ENCODE measurements at places on chromosomes 12 and 14.

DNA sequence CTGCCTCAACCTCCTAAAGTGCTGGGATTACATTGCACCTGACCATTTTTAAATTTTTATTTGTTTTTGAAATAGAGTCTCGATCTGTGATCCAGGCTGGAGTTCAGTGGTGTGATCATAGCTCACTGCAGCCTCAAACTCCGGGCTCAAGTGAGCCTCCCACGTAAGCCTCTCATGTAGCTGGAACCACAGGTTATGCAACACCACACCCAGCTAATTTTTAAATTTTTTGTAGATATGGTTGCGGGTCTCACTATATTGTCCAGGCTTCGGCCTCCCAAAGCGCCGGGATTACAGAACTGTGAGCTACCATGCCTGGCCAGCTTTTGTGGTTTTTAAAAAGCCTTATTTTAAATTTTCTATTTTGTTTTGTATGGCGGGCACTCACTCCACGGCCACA lies 2.2 kb upstream of the DRAM1 start:
- DNase-seq = no peak

- DNase-seq = no peak
These were observed 1.3 kb upstream of the NCOR2 start for GRCh38 chr12:124568431-124569374.

- no peak for DNase-seq
These were observed 29.3 kb upstream of the ATF1 start for GRCh38 chr12:50734409-50735263.

GRCh38 chr12:5379749-5380496 lies 52.0 kb upstream of the NTF3 start:
- no peak for DNase-seq

- no peak for DNase-seq
These were observed 9.5 kb downstream of the CNTN1 start for GRCh38 chr12:40701756-40702155.

GRCh38 chr12:124713436-124714082 lies 146.1 kb upstream of the NCOR2 start:
- DNase-seq = peak; percentile 19

GRCh38 chr14:50381823-50382287 lies 14.8 kb downstream of the CDKL1 start:
- no peak for DNase-seq

GRCh38 chr14:32552766-32553165 lies 223.7 kb downstream of the AKAP6 start:
- DNase-seq = no peak

- DNase-seq = no peak
These were observed 121.9 kb upstream of the SLC38A2 start for GRCh38 chr12:46494424-46494823.

- no peak for DNase-seq
These were observed 64.8 kb upstream of the YARS2 start for GRCh38 chr12:32820376-32820931.

All from stimulated activated CD8-positive, alpha-beta memory T cell treated with anti-CD3 and anti-CD28 coated beads, Interleukin-4, amount 100 ng/mL, for 1 hour (primary cell).